HCT116 (cell line): ENCODE measurements at places on chromosomes 2 and 18. TPM values are rescaled to one million over a fixed set of nuclear protein-coding genes. Genes with fewer than 3 reads are reported as not detected.

- no peak for DNase-seq
Measured at GRCh38 chr2:32227492-32227891, 37.2 kb downstream of the NLRC4 start.

RAD51AP2 gene
- 0.10 TPM for total RNA-seq

KCNG2 gene
- not detected for total RNA-seq

GRCh38 chr18:47999801-48000248, 69.4 kb upstream of the SMAD2 start:
- DNase-seq = no peak

DNA sequence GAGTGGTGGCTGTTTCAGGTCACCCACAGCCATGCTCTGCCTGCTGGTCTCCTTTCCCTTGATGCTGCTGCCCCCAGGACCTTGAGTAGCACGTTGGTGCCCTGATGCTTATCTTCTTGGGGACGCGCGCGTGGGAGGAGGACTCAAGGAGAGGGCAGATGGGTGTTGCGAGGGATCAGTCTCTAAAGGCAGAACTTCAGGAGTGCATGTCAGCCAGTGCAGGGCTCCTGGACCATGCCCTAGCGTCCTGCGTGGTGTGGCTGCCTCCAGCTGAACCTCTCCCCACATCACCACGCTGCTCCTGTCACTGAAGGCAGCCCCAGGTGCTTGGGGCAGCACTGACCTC, 62.5 kb upstream of the GLI2 start:
- no peak for DNase-seq

DNA sequence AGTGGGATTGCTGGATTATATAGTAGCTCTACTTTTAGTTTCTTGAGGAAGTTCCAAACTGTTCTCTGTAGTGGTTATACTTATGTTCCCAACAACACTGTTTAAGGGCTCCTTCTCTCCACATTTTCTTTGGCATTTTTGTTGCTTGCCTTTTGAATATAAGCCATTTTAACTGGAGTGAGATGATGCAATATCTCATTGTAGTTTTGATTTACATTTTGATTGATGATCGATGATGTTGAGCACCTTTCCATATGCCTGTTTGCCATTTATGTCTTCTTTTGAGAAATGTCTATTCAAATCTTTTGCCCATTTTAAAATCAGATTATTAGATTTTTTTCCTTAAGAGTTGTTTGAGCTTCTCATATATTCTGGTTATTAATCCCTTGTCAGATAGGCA, 243.3 kb downstream of the PTGR3 start:
- no peak for DNase-seq

DRC1 gene
- total RNA-seq = not detected

GRCh38 chr2:64831134-64831976, 157.8 kb upstream of the SLC1A4 start:
- DNase-seq = peak; percentile 98

- DNase-seq = no peak
Measured at GRCh38 chr2:56232912-56233311, 49.1 kb downstream of the CCDC85A start.

DNA sequence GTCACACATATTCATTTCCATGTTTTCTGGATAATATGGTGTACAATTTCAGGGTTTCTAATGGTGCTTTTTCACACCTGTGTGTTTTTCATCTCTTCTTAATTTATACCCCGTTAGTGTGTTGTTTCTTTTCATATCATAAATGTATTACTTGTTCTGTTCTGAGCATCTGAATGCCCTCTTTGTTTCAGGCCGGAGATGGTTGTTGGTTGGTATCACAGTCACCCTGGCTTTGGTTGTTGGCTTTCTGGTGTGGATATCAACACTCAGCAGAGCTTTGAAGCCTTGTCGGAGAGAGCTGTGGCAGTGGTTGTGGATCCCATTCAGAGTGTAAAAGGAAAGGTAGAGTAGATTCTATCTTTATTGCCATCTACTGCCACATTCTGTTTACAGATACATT, 45.1 kb upstream of the TBR1 start:
- no peak for DNase-seq

GRCh38 chr18:22307528-22307927, 110.2 kb downstream of the CTAGE1 start:
- no peak for DNase-seq

COMMD1 gene
- total RNA-seq = 16.1 TPM

GRCh38 chr2:86372641-86373502, 35.4 kb upstream of the REEP1 start:
- peak; percentile 43 for DNase-seq

- DNase-seq = no peak
Measured at GRCh38 chr2:168466190-168466737, 10.2 kb downstream of the CERS6 start.

- no peak for DNase-seq
Measured at GRCh38 chr2:220936641-220937197, 635.4 kb downstream of the EPHA4 start.

GRCh38 chr18:44609181-44609941, 71.3 kb upstream of the SETBP1 start:
- no peak for DNase-seq

UPP2 gene
- not detected for total RNA-seq

RAB6C gene
- total RNA-seq = not detected

WNT10A gene
- total RNA-seq = 1.5 TPM

GRCh38 chr2:59658906-59659635, 894.4 kb downstream of the BCL11A start:
- no peak for DNase-seq

DNA sequence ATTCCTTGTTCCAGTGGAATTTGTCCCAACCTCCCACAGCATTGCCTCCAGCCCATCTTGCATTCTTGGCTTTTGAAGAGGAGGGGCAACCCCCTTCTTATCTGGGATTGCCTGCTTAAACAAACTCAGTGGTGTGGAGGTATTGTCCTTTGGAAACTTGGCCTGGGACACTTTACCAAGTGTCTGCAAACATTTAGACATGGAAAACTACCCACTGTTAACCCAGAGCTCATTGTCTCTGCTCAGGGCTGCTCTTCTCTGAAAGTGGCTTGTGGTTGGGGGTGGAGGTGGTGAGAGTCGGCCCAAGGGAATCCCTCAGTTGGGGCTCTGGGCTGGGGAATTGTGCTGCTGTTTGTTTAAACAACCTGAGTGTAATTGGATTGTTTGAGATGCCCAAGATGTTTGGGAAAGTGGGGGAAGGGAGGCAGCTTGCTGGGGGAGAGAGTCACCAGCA, 178.3 kb upstream of the GATA6 start:
- no peak for DNase-seq

DNA sequence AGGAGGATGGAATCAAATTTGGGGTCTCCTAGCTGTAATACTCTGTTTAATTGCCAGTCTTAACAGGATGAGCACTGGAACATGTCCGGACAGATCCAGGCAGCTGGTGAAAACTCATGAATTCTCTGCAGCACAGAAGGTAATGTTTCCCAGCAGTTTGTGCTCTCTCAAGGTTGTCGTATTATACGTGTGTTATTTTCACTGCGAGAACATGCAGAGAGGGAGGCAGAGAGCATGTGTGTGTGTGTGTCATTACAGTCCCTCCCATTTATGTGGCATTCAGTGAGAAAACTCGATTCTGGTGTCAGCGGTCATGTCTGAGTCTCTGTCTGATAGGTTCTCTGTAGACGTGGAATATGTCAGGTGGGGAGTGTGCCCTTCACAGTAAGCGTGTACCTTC, 150.2 kb upstream of the POU3F3 start:
- DNase-seq = no peak

DNA sequence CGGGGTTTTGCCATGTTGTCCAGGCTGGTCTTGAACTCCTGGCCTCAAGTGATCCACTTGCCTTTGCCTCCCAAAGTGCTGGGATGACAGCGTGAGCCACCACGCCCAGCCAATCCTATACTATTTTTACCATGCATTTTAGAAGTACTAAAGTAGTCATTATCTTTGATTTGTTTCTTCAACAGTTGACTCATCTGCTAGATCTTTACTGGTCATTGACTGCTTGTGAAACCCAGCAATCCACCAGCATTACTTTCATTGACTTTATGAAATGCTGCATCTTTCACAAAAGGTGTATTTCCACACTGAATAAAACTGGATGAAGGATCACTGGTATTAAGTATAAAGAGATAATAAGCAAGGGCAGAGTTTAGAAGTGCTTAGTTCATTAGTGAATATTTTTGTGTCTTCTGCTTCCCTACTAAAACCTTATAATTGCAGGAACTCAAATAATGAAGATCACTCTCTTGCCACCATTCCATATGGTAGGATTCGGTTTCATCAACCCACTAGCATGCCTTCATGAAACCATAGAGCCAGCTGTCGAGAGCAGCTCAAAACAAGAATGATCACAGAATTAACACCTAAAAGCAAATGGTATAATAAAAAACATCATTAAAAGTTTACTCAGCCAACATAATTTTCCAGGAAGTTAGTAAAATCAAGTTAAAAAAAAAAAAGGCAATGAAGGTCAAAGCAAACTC, 33.1 kb downstream of the IRS1 start:
- no peak for DNase-seq

GRCh38 chr2:26556309-26557243, 78.7 kb upstream of the OTOF start:
- DNase-seq = no peak

DNA sequence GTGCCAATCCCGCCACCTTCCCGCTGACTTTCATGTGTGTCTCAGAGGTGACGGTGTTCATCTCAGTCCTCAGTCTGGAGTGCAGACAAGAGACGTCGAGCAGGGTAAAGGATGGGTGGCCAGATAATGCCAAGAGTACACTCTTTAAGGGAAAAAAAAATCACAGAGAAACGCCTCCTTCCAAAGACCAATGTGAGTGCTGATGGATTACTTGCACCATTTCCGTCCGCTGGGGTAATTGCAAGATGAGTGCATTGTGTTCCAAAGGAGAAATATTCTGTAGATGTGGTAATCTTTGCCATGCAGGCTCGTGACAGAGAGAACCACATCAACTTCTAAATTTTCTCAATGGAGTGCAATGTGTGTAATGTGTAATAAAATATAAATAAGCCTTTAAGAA, 81.0 kb downstream of the KLHL29 start:
- DNase-seq = no peak

- DNase-seq = no peak
Measured at GRCh38 chr2:65782996-65783650, 350.7 kb upstream of the SPRED2 start.

- DNase-seq = no peak
Measured at GRCh38 chr2:204292439-204292838, 252.8 kb upstream of the PARD3B start.

GRCh38 chr2:178825183-178825582, 18.0 kb upstream of the TTN start:
- no peak for DNase-seq

- DNase-seq = no peak
Measured at GRCh38 chr18:12295389-12296086, 12.5 kb upstream of the TUBB6 start.

- no peak for DNase-seq
Measured at GRCh38 chr2:164905307-164905706, 50.0 kb downstream of the SLC38A11 start.

DNA sequence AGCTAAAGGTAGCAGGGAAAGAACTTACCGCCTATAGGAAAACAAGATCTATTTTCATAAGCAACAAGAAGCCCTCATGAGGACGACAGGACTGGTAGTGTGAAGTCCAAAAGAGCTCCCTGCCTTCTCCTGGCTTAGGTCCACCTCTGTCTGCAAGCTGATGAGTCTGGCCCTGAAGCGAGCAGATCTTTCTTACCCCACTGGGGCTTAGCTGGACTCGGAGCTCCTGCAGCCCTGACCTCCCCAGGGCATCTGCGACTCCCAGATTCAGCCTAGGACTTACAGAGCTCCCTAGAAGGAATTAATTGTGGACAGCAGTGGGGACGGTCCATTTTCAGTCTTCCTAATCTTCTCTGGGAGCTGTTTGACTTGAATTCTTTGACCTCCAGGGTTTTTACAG, 53.7 kb downstream of the MCFD2 start:
- no peak for DNase-seq

GRCh38 chr2:8412082-8412481, 269.8 kb upstream of the ID2 start:
- no peak for DNase-seq

CCDC68 gene
- total RNA-seq = 6.6 TPM

RPE gene
- 67.6 TPM for total RNA-seq

DNA sequence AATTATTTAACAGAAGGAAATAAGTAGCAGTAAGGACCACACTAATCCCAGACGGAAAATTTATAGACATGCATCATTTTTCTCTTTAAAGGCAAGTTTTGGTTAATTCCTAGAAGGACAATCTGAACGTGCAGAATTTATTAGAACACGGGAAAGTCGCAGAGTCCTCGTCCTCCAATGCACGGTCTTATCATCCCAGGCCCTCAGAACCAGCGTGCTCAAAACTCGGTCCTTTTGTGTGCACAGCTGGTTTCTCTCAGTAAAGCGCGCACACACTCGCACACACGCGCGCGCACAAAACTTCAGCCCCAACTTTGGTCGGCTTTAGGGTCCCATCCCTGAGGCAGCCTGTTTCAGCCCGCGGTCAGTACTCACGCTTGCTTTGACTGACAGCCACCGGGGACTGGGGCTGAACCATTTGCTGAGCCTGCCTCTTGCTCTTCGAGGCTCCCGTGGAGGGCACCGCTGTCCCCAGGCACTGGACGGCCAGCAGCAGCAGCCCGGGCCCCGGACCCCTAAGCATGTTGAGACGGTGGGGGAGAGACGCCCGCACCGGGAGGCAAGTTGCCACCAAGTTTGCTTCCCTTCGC, 493 bp downstream of the FN1 start:
- no peak for DNase-seq

- no peak for DNase-seq
Measured at GRCh38 chr2:135494917-135495316, 36.1 kb downstream of the ZRANB3 start.

DNA sequence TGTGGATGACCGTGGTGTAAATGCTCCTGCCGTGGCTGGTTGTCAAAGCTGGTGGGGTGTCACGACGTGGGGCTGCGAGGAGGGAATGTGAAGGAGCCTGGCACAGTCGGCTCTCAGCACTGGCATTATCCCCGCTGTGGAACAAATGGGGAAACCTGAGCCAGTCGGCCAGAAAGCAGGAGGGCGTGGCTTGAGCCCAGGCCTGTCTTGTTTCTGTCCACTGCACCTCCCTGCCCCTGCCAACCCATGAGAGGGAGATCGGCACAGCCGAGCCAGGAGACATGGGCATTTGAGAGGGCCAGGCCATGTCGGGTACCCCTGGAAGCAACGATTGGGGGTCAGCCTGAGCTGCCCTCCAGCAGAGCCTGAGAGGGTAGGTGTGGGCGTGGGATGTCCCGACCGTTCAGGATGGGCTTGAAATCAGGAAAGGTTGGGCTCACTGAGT, 44.5 kb downstream of the PDIA6 start:
- DNase-seq = no peak

DNA sequence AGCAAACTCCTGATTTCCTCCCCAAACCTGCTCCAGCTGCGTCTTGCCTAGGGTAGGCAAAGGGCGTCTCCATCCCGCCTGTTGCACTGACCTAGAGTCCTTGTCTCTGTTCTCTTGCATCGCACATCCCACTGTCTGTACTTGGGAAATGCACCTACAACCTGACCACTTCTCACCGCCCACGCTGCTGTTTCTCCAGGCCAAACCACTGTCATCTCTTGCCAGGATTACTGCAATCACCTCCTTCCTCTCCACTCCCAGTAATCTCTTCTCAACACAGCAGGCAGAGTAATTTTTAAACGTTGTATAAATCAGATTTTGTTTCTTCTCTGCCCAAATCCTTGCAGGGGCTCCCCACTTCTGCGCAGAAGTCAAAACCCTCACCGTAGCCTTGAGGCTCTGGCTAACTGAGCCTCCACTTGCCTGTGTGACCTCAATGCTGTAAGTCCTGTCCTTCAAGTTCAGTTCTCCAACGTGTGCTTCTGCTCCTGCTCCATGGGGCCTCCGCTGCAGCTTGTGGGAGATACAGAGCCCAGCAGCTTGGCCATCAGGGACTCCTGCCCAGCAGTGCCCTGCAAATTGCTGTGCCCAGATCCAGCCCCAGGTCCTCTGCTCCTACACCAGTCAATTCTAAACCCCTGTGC, 27.7 kb upstream of the SEMA4C start:
- no peak for DNase-seq
